CD4-positive, alpha-beta T cell treated with Interleukin-2 at 100 ng/mL for 4 hours (primary cell): ENCODE measurements at places on chromosomes 11 and 22.

DNA sequence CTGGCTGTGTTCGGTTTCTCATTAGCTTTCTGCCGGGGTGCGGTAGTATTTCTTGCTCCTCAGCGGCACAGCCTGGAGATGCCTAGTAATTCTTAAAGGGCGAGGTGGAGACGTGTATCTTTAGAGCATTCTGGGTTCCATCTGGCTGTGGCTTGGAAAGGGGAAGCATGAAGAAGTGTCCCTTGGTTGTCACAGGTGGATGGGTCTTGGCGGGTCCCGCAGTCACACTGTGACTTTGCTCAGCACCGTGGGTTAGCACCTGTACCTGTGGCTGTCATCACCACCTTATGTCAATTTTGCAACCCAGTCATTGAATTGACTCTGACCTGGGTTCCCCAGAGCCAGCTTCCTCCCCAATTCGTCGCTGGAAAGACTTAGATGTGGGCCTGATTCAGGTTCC, 57.6 kb downstream of the MIAT start:
- no peak for DNase-seq

DNA sequence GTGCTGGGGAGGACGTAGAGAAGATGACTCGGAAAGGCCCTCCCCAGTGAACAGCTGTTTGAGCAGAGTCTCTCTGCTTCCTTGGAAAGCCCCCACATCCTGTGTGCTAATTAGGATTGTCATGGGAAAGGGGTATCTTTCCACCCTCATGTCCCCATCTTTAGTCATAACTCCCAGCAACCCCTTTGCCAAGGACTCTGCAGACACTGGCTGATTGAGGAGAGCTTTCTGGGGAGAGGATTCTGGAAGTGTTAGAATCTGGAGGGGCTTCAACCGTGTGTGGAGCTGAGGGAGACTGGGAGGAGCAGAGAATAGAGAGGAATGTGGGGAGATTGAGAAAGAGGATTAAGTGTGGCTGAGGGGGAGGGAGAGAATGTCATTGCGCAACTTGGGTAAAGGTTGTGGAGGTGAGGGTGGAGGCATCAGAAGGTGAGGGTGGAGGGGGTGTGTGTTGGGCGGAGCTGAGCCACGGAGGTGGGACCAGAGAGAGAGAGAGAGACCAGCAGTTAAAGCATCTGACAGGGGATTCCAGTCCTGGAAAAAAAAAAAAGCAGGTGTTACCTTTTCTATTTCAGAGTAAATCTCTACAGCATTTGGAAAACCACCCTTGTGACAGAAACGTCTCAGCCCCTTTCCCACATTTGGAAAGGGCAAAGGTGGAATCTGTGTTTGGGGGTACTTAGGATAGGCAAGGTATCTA, 2.2 kb downstream of the DTX4 start:
- no peak for DNase-seq

GRCh38 chr11:59216641-59217564, 4.2 kb upstream of the MPEG1 start:
- DNase-seq, result peak; percentile 17

DNA sequence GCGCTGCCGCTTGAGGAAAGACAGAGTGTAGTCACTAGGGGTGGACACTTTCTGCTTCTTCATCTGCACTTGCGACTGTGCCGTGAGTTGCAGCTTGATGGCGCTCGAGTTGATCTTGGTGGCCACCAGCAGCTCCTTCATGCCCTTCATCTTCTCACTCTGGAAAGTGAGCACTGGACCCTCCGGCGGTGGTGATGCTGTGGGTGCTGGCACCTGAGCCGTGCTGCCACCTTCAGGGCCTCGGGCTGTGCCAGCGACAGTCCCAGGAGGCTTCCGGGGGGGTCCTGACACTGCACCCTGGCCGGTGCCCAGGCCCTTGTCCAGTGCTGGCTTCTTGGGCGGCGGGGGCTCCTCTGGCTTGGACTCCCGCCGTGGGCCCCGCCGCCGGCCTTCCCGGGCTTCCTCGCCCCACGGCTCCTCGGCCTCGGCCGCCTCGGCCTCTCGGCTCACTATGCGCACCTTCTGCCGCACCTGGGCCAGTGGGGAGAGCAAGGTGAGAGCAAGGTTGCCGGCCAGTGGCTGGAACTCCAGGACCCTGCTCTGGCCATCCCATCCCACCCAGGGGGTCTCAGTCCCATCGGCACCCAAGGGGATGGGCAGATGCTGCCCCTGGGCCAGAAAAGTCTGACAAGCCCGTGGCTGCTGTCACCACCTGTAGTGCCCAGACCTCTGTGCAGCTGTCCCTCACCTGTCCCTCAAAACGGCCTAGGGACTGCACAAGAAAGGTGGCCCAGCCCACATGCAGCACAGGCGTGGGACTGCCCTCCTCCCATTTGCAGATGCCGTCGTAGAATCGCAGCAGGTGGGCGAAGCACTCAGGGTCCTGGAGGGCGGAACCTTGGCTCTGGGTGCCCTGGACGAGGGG, 1.6 kb upstream of the MAP4K2 start:
- no peak for DNase-seq

DNA sequence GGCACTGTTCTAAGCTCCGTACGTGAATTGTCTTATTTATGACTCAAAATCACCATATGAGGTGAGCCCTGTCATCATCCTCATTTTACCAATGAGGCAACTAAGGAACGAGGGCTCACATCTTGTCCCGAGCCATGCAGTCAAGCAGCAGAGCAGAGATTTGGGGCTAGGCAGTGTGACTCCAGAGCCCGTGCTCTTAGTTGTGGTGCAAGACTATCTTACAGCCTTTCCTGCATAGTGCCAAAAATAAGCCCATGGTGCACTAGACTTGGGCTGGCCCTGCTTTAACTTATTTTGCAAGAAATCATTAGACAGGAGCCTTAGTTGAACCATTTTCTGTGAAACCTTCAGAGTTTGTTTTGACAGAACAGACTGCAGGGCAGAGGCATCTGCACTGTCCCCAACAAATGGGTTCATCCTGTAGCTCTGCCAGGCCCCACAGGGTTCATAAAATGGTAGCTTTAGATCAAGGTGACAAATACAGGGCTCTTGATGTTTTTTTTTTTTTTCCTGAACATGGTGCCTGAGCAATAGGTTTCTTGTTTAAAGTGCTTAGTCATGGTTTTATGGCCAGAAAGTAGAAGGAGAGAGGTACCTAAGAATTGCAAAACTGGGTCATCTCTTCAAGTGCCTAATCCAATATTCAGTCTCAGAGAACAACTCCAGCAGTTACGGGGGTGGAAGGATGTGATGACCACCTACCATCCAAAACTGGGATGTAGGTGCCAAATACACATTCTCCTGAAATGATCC, 56.6 kb downstream of the BMAL1 start:
- DNase-seq, result peak; percentile 18

- DNase-seq, result no peak
These were observed 1.7 kb upstream of the INCENP start for GRCh38 chr11:62122076-62122475.

DNA sequence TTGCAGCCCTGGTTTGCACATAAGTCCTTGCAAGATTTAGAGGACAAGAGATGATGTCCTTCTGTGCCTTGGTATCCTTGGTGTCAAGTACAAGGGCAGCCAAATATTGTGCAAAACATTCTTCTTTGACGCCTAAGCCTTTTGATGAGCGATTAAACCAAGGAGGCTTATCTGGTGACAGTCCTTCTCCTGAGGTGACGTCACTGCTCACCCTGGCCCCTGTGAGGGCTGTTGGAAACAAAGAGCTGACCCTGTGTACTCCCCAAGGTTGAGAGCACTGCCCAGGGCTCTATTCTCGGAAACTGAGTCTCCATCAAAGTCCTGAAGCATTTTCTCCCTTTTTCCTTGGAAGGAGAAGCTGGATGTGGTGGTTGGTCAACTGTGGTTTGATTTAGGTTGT, 4.7 kb upstream of the GRAMD1B start:
- no peak for DNase-seq

- DNase-seq, result peak; percentile 74
These were observed 99.1 kb downstream of the CD44 start for GRCh38 chr11:35237860-35238715.

DNA sequence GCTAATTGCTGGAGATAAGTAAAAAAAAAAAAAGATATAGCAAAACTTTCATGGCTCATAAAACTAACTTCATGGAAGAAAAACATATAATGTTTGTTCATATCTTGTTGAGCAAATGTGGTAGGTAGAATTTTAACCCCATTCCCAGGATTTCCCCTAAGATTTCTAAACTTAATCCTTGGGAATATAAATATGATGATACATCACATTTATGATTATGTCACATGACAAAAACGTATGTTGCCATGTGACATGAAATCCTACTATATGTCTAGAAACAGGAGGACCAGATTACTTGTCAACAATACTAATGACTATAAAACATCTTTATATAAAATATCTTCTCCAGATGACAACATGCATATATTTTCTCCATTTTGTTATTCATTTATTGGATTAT, 679.0 kb upstream of the LRRC4C start:
- DNase-seq, result no peak

GRCh38 chr11:94154095-94154856, 25.6 kb downstream of the PANX1 start:
- no peak for DNase-seq

DNA sequence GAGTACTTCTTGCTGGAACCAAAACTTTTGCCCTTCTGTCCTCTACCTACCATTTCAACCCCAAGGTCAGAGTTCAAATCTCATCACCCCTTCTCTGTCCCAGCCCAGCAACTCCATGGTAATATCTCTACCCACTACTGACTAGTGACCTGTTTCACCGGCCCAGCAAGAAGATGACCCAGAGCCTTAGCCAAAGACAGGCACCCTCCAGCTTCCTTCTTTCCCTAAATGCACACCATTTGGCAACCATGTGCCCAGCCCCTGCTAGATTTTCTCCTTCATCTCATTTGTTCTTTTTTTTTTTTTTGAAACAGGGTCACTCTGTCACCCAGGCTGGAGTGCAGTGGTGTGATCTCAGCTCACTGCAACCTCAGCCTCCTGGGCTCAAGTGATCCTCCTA, 14.9 kb downstream of the ARAP1 start:
- no peak for DNase-seq

DNA sequence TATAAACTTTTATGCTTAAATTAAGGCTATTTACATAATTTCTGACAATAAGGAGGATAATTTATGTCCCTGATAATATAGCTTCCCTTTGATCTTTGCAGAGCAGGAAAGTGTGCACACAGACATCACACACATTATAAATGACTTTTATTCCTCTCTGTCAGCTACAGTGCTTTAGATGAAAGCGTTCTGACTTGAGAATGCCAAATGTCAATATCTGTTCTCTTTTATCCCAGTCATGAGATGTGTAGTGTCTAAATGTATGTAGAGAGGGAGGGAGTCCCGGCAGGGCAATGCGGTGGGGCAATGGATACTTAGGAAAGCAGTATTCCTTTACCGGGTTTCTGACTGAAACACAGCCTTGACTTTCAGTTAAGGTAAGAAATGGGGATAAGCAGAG, 225.4 kb upstream of the CHORDC1 start:
- no peak for DNase-seq

GRCh38 chr11:91365986-91366585, 858.5 kb upstream of the FAT3 start:
- DNase-seq, result no peak

DNA sequence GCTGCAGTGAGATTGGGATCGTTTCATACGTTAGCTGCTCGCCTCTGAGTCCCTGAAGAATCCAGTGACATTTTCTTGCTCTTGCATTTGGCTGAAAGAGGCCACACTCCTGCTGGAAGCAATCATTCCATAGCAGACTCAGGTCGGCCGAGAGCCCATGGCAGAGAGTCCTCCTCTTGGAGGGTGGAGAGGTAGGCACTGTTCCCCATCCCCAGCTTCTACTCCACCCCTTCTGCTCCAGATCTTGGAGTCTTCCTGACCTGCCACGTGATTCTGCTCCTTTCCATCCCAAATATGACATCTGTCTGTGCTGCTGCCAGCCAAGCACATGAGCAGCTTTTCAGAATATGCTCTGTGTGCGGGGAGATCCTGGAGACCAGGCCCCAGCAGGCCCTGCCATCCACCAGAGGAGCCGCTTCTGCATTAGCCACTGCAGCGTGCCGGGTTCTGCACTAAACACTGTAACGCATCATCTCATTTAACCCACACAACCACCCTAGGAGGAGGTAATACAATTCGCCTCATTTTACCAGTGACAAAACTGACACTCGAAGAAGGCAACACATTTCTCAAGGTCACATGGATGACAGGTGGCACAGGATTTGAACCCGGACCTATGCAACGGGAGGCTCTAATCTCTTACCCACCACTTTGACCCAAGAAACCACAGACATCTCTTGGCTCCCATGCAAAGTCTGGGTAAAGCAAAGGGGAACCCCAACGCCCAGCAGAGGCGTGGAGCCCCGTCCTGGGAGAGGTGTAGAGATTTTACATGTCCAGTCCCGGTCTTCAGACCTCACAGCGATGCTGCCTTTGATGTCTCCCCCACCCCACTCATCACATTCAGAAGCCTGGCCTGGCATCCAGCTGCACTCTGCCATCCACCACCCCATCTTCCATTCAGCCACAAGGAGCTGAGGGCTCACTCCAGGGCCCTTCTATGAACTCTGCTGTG, 78.8 kb downstream of the FEZ1 start:
- DNase-seq, result no peak

- peak; percentile 85 for DNase-seq
These were observed 2.6 kb upstream of the UCP3 start for GRCh38 chr11:74011360-74012073.

DNA sequence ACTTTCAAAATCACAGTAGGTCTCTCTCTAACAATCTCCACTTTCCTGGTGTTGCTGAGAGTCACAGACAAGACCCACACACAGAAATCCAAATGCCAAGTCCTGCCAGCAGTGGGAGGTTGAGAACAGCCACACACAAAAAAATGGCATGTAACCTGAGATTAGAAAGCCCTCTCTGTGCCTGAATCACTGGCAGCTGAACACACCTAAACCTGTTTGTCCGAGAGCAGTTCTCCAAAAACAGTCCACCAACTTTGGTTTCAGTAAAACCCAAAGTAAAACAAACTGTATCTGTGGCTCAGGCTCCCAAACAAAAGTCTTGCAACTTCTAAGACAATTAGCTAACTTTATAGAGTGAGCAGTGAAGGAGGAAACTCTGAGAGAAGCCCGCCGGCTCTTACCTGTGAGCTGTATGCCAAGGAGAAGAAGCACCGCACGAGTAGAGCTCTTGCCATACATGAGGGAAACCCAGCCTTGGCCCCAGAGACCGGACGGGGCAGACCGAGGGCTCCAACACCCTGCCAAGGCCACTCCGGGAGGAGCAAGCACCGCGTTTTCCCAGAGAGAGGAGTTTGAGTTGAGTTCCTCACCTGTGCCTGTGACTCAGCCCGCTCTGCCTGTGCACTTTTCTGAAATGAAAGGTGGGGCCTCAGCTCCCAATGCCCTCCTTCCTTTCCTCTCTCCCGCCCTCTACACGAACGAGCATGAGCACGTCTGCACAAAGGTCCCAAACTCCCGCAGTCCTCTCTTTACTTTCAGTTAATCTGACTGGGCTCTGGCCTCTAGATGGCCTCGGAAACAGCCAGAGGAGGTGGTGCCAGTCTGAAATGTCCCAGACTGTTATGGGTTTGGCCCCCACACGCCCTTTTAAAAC, at the start of gene MPZL2:
TSS of gene MPZL2 (minus strand) at position 603 of the 874 bp plus-strand sequence. CDS start at position 459, 144 bp downstream.
- peak; percentile 19 for DNase-seq

GRCh38 chr11:61964058-61964665, 3.3 kb downstream of the FTH1 start:
- DNase-seq, result no peak

- DNase-seq, result no peak
These were observed 1.7 kb upstream of the MS4A7 start for GRCh38 chr11:60376601-60377000.
